ENCODE measurements at places on chromosomes 4 and X.
A peak's percentile ranks its signal among the peaks of the same experiment; 100 is the strongest.

DNA sequence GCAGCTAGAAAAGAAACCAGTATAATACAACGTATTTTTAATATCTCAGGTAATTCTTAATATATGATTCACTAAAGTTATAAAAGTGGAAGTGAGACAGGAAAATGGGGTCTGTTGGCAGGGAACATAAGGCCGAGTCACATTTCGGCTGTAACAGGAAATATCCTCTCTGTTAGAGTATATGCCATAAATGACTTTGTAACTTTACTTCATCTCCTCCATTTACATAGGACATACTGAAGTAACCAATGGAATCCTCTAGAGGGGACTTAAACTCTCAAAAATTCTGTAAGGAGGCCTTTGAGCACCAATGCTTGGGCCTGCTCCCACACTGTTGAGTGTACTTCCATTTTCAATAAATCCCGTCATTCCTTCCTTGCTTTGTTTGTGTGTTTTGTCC, 71.3 kb downstream of the ANKRD17 start:
- DNase-seq = no peak

DNA sequence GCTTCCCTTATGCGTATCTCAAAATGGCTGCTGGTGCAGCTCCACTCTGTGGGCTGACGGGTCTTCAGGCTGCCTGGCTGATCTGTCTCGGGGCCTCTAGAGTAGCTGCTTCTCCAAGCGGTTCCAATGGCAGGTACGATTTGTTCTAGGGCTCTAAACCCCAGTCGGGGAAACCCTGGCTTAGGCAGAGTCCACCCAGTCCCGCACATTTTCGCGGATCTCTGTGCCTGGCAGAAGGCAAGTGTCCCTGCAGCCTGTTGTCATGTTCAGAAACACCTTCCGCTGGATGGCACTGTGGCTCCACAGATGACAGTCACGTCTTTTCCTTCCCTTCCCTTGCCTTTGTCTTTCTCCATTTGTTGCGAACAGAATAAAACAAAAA, 54.4 kb downstream of the NBDY start:
- no peak for DNase-seq

GRCh38 chr4:101643186-101643837, 147.2 kb upstream of the BANK1 start:
- no peak for DNase-seq

DNA sequence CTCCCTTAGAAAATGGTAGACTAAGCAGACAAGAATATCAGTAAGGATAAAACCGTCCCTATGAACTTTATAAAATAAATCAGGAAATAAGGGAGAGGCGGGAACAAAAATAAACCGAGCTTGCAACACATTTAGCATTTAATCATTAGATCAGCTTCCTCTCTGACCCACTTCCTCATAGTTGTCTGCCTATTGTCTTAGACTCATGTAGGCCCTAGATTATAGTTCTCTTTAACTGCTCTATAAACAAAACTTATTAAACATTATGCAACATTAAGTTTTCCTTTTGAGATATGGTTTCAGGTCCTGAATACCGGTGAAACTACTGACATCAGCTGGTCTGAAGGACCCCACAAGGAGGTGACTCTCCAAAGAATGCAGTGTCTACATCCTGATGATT, 15.8 kb upstream of the SRD5A3 start:
- no peak for DNase-seq

- DNase-seq = no peak
Observed at GRCh38 chrX:9227276-9227675, 193.3 kb upstream of the FAM9B start.

DNA sequence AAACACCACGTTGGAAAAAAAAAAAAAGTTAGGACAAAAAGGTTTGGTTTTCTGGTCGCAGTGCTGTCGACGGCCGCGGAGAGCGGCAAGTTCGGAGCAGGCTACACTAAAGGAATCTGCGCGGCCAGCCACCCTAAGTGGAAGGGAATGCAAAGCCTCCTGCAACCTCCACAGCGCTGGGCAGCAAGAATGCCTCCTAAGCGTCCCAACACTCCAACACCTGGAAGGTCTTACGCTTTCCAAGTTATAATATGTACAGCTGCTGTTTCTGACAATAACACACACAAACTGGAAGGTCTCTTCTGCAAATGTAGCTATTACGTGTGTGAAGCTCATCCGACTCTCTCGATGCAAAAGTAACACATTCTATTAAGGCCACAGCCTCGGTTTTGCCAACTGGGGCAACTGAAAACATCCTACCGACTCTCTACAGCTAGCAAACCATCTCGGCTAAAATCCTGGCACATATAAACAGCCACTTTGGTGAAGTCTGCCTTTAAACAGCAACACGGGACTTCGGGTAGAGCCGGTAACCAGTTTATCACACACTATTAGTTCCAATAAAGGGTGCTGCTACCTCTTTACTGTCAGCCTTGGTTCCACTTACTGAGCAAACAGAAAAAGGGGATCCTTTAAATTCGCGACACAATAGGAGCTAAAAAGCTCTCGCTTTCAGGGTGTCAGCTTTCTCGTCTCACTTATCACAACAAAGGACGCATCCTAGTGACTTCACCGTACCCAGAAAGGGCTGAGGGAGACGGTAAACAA, 895 bp downstream of the SMIM14 start:
- DNase-seq = peak; percentile 88

DNA sequence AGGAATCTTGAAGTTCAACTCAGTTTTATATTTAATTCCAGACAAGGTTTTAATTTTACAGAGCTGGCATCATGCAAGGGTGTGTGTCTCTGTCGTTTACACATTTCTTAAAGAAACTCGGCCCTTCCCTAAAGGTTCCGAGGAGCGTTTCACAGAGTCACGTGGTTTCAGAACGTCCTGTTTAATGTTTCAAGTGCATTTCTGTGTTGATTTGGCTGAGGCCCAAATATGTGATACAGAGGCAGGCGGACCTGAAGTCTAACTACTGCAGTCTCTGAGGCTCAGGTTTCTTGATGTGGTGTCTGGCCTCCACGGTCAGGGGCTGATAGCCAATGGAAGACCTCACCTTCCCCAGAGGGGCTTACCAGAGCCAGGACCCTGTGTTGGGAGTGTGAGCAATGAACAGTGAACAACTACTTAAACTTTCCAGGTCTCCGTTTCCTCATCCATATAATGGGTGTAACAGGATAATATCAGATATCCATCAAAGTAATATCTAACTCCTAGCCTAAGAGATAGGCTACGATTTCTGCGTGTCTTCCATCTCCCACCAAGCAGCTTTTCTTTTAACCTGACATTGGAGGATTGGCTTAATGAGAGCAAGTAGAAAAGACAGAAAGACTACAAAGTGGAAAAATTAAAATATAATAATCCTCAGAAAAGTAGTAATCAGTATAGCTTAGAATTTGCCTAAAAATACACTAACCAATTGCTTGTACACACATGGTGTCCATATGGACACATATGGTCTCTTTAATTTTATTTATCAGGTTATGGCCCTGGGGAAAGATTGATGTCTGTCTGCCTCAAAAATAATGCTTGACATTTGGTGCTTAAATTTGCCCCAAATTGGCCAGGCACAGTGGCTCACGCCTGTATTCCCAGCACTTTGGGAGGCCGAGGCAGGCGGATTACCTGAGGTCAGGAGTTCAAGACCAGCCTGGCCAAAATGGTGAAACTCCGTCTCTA, 50.0 kb upstream of the TRIM2 start:
- peak; percentile 83 for DNase-seq

DNA sequence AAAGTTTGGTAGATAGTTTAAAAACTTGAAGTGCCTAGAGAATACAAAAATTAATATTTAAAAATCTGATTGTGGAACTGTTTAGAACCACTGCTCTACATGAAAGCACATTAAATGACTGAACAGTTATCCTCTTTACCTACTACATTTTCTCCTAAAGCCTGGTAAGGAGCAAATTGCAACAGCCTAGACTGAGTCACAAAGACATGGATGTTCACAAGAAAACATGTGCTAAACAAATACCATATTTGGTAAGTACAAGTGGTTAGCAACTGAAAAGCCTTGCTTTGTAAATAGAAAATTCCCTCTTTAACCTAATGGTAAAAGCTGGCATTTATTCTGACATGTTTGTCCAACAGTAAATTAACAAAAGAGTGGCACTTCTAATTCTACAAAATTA, 203.1 kb downstream of the FBXO8 start:
- no peak for DNase-seq

GRCh38 chrX:52031371-52031770, 37.6 kb downstream of the MAGED4B start:
- no peak for DNase-seq

DNA sequence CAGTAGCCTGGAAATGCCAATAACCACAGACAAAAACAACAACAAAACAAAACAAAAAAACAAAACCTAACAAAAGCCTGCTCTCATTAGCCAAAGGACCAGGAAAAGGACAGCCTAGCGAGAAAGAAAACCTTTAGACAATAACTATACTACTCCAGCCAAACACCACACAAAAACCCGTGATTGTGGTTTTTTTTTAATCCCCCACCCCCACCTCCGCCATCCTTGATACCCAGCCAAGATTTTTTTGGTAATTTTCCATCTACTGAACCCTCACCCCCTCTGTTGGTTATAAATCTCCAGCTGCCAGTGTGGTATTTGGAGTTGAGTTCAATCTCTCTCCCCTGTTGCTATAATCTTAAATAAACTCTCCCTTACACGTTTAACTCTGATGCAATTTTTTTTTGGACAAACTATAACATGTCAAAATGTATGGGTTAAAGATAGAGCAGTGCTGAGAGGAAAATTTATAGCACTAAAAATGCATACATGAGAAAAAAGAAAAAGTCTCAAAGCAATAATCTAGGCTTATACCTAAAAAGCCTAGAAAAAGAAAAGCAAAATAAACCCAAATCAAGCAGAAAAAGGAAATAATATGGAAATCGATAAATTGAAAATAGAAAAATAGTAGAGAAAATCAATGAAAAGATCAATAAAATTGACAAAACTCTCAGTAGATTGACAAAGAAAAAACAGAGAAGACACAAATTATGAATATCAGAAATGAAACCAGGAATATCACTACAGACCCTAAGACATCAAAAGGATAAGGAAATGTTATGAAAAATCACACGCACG, 83.7 kb downstream of the NAT8L start:
- DNase-seq = no peak

GRCh38 chrX:8546715-8547114, 82.1 kb downstream of the VCX3B start:
- no peak for DNase-seq

- peak; percentile 76 for DNase-seq
Observed at GRCh38 chr4:81523672-81524327, 52.1 kb upstream of the RASGEF1B start.

- no peak for DNase-seq
Observed at GRCh38 chrX:12985331-12985730, 10.4 kb downstream of the TMSB4X start.

DNA sequence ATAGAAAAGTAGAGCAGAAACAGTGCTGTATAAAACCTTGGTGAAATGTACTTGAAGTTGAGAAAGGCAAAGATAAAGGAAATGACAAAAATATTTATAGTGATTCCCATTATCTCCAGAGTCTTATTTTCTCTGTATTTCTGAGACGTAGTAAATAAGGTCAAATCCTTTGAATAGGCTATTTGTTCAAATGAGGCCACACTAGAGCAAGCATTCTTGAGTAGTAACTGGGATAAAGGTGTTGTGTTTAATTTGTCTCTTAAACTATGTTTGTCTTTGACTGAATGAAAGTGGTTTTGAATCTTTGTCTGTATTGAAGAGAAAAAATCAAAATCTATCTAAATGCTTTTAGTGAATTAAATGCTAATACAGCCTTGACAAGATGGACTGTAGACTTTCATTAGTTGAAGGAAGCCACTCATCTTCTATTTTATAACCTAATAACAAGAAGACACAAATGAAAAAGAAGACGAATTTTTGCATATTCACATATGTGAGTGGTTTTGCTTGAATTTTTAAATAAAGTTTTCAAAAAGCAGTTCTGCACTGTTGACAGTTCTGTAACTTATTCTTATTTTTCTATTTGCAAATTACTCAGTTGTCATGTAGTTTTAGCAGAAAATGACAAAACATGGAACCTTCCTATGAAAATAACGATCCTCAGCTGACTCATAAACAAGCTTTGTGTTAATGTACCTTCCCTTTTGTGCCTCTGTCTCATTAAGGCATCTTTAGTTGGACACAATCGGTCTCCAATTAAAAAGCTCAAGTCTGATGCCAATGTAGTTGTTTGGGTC, 94.8 kb upstream of the PCDH18 start:
- DNase-seq = peak; percentile 52

DNA sequence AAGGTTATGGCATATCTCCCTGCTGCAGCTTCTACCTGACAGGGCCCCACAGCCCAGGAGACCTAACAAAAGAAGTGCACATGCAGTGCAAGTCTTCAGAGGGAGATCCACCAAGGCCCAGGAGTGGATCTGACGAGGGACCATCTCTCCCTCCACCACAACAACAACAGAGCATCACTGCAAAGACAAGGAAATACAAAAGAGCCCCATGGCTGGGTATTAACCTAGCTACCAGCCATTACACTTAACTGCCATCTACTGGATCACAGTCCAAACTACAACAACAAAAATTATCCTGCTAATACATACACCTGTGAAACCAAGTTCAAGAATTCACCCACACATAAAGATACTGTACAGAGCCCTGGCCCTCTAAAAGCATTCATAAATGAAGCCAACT, 280.2 kb upstream of the SLC7A11 start:
- no peak for DNase-seq

GRCh38 chr4:167475951-167476350, 241.7 kb upstream of the SPOCK3 start:
- DNase-seq = no peak

DNA sequence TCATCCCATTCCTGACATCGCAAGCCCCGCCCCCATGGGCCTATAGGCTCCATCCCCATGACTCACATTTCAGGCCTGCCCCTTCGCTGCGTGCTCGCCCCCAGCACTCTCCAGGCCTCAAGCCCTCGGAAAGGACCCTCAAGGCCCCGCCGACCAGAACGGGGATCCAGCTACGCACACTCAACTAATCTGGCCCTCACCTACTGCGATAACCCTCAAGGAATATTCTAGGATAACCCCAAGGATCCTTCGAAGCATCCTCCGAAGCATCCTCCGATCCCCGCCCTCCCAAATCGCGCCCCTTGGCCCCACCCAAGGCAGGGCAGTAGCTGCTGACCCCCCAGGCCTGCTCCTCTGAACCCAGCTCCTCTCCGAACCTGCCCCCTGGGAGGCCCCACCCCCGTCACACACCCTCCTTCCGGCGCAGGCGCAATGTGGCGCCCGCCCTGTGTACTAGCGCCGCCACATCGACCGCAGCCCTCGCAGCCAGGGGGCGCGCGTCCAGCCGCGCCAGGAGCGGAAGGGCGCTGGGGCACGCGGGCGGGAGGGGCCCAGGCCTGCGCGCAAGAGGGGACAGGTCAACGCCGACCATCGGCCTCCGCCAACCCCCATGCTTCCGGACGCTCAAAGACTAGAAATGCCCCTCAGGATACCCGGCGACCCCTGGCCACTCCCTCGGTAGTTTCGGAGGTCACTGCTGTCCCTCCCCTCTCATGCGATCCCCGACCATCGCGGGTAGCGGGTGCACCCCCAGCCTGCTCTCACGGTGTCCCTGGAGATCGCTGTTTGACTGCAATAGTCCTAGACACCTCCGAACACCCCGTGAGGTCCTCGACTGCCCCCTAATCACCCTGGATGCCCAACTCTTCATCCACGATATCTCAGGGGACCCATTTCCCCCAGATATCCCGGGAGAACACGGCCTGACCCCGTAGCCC, 6.4 kb upstream of the MAGIX start:
- peak; percentile 93 for DNase-seq

All from eye (tissue), 1 donor.